Stimulated activated CD8-positive, alpha-beta memory T cell treated with anti-CD3 and anti-CD28 coated beads, Interleukin-7, amount 100 ng/mL, for 24 hours (primary cell): ENCODE measurements at places on chromosomes 4 and X.

- DNase-seq: no peak
These were observed 70.7 kb upstream of the DCLK2 start for GRCh38 chr4:150007512-150007911.

GRCh38 chr4:80027611-80028010, 45.4 kb downstream of the ANTXR2 start:
- no peak for DNase-seq

GRCh38 chrX:21725496-21725895, 32.4 kb downstream of the SMPX start:
- DNase-seq: no peak

DNA sequence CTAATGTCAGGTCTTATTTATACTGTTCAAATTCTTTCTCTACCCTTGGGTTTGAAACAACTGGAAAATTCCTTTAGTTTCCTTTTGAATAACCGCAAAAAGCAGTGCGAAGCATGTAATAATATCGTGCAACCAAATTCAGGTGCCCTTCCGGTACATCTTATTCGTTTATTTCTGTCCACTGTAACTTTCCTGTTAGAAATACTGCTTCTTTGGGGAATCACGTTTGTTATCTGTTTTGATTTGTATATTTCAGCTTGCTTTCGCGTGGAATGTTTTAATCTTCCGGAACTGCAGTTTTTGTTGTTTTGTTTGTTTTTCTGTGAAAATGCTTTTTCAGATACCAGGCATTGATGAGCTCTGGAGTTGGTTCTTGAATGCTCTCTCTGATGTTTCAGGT, 85.7 kb upstream of the HPRT1 start:
- DNase-seq: no peak

GRCh38 chrX:121921258-121921657, 873.8 kb downstream of the GLUD2 start:
- DNase-seq: no peak
